Stimulated activated CD4-positive, alpha-beta T cell treated with anti-CD3 and anti-CD28 coated beads, Interleukin-1b, Interleukin-23, amount 100 ng/mL, for 1 hour (primary cell): ENCODE measurements at places on chromosomes 1 and 21.

DNA sequence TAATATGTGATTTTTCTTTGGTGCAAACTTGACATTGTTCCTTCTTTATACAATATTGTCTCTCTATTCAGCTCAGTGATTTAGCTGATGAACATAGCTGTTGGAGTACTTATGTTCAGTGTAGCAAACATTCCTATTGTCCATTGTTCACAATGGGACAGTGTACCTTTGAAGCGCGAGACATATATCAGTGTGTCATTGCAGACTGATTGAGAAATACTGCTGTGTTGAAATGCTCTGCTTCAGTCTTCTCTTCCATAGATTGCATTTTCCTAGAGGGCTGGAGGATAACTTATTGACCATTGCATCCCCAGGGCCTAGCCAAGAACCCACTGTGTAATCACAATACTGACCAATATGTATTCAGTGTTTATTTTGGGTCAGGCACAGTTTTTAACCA lies 46.5 kb downstream of the HLX start:
- DNase-seq = no peak

GRCh38 chr1:111392042-111392441 lies 35.5 kb downstream of the OVGP1 start:
- DNase-seq = no peak

GRCh38 chr1:92310185-92310597 lies 11.3 kb downstream of the RPAP2 start:
- no peak for DNase-seq

- no peak for DNase-seq
These were observed 8.1 kb downstream of the GABPA start for GRCh38 chr21:25742900-25743299.

- DNase-seq = no peak
These were observed 86.4 kb downstream of the TMEM53 start for GRCh38 chr1:44587796-44588460.

- DNase-seq = no peak
These were observed 4.0 kb upstream of the MEX3A start for GRCh38 chr1:156086256-156086662.

GRCh38 chr1:17207046-17207445 lies 2.1 kb downstream of the PADI1 start:
- no peak for DNase-seq

- DNase-seq = no peak
These were observed 88.6 kb downstream of the NUF2 start for GRCh38 chr1:163410073-163410999.

DNA sequence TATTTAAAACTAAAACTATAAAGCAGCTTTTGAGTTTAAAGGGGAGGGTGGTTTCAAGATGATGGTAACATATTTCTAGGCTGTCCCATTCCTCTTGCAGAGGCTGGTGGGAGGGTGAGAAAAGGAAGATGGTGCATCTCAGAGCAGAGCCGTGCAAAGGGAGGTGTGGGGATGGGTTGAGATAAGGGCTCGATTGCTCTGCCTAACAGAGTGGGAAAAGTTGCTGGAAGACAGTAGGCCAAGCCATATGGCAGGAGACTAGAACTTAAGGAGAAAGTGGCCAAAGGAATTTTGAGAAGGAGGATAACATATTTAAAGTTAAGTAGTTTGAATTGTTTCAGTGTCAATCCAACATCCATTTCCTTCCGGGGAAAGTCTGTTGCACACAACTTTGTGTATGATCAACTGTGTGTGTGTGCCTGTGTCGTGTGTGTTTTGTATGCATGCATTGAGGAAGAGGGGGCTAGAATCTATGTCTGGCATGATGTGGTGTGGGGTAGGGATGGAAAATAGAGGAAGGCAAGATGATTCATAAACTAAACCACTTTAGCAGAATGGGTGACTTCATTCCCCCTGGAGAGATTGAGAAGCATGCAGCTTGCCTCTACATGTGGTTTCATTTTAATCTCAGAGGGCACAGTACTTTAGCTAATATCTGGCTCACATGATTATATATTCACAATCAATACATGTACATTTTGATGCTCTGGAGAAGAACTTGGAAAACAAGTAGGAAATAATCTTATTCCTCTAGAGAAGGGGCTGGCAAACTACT lies 145.0 kb upstream of the DNAH14 start:
- no peak for DNase-seq

- DNase-seq = no peak
These were observed 100.9 kb upstream of the MARK1 start for GRCh38 chr1:220426989-220427388.

GRCh38 chr1:205701420-205701819 lies 21.1 kb upstream of the SLC45A3 start:
- no peak for DNase-seq

DNA sequence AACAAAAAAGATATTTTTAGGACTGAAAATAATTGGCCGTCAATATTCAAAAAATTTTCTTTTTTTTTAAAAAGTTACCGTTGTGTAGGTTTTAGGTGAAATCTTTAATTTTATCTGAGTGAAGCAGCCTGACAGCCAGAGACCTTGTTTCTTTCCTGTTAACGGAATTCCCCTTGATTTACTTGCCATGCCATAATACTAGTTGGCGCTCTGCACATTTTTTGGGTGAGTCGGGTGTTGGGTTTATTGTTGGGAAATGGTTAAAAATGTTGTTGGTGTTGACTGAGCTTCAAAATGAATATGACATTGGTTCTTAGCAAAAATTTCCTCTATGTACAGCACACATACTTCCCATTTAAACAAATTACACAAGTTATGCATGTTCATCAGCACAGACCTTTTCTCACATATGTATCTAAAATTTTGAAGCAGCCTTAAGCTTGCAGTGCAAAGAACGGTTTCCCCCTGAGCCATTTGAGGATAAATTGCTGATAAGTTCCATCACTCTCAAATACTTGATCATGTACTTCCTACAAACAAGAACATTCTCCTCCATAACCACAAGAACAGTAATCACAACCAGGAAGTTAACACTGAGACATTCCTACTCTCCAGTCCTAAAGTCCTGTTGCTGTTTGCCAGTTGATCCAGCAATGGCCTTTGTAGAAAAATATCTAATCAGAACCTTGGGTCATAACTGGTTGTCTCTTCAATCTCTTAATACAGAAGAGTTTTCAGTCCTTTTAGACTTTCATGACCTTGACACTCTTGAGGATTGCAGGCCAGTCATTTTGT lies 34.2 kb downstream of the CAMTA1 start:
- no peak for DNase-seq

DNA sequence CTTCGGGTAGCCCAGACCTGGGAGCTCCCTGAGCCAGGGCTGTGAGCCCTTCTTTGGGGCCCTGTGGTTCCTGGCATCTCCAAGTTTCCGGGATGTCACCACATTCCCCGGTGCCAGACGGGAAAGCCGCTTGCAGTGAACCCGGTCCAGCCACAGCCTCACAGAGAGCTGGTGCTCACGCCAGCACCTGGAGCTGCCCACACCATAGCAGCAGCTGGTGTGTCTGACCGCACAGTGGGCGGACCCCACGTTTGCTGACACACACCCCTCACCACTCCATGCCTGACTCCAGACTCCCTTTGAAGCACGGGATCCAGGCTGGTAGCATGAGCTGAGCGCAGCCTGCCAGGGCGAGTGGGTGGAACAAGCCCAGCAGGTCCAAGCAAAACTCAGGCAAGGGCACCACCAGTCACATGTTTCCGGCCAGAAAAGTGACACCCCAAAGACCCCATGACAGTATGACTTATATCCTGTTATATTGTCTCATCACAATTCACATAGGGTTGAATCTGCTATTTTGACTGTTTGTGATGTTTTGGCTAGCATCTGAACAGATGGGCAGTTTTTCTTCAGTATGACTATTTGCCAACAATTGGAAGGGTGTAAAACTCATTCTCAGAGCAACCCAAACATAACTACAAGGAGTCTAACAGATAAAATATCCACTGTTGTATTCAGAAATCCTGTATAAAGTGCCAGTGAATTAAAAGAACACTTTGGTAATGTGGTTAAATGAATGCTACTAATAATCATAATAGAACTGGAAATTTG lies 285.4 kb downstream of the SMYD3 start:
- DNase-seq = no peak

- DNase-seq = no peak
These were observed at the start of gene MTARC2 for GRCh38 chr1:220748089-220748934. Gene MTARC2, plus strand, starts transcription at chr1:220748322. Its CDS starts 210 bp downstream, at chr1:220748532.

GRCh38 chr1:219467524-219467923 lies 145.4 kb downstream of the ZC3H11B start:
- DNase-seq = no peak

DNA sequence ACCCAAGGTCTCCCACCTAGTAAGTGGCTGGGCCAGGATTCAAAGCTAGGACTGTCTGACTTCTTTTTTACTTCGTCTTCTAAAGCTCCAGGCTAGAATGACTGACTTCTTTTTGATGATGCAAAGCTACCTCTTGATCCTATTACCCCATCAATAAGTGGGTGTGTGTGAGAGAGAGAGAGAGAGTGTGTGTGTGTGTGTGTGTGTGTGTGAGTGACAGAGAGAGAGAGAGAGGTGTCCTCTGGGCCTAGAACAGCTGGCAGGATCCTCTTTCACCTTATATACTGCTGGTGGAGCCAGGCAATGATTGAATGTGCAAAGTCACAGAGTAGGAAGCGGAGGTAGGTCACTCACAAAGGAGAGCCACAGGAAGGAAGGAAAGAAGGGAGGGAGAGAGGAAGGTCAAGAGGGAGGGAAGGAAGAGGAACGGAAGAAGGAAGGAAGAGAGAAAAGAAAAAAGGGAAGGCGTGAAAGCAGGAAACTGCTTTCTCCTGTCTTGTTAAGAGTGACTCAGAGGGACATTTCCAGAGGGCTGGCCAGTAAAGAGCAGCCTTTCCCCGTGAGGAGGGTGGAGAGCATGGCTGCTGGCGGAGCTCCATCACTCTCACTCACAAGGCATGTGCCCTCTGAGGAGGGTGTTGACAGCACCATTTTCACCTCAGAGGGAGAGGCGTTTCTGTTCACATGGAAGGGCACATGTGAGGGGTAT lies 68.9 kb downstream of the CDC7 start:
- DNase-seq = no peak

GRCh38 chr1:167601442-167602383 lies 28.3 kb upstream of the RCSD1 start:
- DNase-seq = no peak

DNA sequence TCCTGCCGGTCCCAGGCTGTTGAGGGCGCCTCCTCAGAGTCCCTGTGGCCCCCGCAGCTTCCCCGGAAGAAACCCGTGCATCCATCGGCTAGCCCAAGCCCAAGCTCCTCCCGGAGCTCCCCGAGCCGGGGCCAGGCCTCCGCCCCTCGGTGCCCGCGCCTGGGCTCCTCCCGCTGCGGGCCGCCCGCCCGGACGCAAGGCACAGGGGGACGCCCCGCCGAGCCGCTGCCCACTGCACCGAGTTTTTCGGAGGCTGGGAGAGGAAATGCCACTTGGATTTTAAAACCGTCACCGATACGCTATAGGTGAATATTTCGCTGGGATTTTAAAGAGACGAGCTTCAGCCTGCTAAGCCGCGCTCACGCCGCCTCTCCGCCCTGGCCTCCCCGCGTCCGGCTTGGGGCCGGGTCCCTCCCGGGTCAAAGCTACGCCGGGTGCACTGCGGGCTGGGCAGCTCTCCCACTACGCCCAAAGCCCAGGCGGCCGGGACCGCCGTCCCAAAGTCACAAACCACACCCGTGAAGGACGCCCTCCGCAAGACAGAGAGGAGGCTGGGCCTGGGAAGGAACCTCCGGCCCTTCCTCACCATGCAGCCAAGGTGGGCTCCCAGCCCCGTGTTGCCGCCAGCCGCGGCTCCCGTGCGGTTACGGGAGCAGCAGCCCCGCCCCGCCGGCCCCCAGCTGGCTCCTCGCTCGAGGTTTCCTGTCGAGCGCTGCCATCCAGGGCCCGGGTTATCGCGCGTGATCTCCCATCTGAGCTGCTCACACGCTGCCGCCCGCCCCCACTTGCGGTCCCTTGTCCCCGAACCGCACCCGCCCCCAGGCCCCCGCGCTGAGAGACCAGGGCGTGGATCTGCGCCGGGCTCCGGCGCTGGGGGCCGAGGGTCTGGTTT lies 63.2 kb downstream of the CD247 start:
- peak; percentile 52 for DNase-seq

DNA sequence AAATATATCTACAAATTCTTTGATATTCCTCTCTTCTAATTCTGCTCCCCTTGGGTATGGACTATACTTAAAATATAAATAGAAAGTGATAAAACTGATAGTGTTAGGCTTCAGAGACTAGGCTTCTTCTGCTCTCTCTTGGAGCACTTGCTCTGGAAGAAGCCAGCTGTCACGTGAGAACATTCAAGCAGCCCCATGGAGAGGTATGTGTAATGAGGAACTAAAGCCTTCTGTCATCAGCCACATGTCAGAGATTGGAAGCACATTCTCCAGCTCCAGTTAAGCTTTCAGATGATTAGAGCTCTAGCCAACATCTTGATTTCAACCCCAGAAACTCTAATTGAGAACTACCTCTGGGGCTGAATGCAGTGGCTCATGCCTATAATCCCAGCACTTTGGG lies 34.3 kb downstream of the XKR8 start:
- no peak for DNase-seq

GRCh38 chr1:84006591-84006990 lies 7.7 kb upstream of the TTLL7 start:
- no peak for DNase-seq
